ENCODE measurements at places on chromosomes 3 and 15.

GRCh38 chr15:35991386-35991785 is 445.4 kb upstream of the DPH6 start:
- no peak for DNase-seq

- no peak for DNase-seq
These were observed 42.4 kb upstream of the CMTM8 start for GRCh38 chr3:32195995-32196540.

DNA sequence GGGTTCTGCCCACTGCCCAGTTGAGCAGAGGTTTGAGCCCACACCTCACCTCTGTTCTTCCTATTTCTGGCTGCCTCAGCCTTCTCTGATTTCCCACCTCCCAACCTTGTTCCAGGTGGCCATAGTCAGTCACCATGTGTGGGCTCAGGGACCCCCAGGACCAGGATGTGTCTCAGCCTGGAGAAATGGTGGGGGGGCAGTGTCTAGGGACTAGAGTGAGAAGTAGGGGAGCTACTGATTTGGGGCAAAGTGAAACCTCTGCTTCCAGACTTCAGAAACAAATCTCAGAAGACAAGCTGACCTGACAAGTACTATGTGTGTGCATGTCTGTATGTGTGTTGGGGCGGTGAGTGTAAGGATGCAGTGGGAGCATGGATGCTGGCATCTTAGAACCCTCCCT is 22.9 kb downstream of the SHF start:
- DNase-seq: no peak

- no peak for DNase-seq
These were observed 86.3 kb upstream of the TCF12 start for GRCh38 chr15:56832125-56832524.

DNA sequence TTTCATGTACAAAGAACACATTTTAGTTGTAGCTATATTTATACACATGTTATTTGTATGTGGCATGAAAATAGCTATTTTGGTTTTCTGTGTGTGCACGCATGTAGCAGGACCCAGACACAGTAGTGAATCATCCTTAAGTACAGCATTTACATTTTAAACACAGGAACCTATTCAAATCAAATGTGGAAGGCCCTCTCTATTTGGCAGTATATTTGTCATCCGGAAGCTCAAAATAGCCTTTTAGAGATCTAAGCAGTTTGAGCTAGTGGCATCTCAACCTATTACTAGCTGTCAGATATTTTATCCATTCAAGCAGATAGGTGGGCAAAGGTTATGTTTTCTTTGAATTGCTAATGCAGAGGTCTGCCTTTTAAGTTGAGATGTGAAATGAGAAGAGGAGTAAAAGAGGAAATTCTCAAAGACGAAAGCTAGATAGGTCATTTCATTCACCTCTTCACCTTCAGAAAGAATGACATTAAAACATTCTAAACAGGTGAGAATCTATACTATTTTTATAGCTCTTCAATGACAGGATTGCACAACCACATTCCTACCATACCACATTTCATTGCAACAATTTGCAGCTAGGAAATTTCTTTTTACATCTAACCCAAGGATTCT is 46.3 kb upstream of the TIPARP start:
- no peak for DNase-seq

- DNase-seq: no peak
These were observed 13.8 kb downstream of the FSD2 start for GRCh38 chr15:82792068-82792467.

GRCh38 chr15:54150255-54150654 is 172.0 kb downstream of the UNC13C start:
- no peak for DNase-seq

GRCh38 chr3:16509721-16510619 is 3.5 kb downstream of the RFTN1 start:
- no peak for DNase-seq

DNA sequence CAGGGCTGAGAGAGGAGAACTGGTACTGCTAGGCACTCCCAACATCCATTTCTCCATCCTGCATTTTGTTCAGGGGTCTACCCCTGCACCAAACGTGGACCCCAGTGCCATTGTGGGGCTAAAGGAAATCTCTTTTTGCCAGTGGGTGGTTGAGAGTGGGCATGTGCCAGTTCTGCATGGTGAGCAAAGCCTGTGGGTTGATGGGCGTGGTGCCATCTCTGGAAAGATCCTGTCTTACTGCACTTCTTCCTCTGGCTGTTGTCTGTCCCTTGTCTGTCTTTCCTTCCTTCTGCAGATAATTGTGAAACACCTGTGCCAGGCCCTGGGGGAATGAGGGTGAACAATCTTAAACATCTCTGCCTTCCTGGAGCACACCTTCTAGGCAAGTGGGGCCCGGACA is 1.4 kb upstream of the RARRES1 start:
- no peak for DNase-seq

DNA sequence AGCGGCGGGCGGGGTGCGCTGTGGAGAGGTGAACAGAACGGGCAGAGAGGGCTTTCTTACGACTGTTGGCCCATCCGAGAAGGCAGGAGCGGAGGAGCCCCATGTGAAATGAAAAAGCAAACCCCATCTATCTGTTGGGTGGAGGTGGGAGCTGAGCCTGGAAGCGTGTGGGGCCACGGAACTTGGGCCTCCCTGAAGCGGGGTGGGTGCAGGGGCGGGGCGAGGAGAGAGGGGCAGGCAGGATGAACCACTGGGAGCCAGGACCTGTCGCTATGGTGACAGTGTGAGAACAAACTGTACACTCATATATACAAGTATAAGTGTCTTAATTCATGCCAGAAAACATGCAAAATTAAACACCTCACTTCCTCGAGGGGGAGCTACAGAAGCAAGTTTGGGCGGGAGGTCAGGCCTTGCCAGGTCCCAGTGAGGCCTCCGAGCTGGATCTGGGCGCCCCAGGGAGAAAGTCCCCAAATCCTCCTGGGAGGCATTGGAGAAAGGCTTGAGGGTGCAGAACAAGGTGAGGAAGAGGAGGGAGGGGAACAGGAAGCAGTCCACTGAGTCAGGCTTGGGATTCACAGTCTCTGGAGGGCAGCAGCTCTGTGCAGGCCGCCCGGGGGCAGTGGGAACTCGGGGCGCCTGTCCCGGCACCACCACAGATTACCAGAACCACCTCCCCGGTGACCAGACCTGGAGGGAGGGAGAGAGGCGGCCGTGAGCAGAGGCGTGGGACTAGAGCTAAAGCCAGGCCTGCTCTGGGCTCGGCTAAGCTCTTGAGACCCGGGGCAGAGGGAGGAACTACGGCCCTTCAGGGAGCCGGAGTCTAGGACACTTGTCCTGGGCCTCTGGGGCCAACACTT is 34.8 kb downstream of the RBPMS2 start:
- DNase-seq: no peak

DNA sequence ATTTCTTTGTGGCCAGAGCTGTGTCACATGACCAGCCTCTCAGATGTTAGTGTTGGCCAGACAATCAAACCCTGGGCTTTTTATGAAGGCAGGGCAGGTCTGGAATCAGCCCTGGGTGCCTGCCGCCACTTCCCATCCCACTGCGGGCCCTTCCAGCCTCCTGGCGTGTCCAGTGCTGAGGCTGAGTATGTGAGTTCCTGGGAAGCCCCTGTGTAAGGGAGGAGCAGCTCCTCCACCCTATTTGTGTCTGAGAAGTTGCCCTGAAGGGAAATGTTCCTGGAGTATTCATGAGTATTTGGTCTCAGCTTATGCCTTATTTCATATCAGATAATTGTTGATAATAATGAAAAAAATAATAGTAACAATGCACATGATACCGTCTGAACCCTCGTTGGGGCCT is 190.1 kb downstream of the NSMCE3 start:
- no peak for DNase-seq

GRCh38 chr3:140762746-140763145 is 84.9 kb downstream of the TRIM42 start:
- no peak for DNase-seq
